ENCODE measurements at places on chromosomes 6 and 20.

GRCh38 chr6:99093456-99094190, 145.9 kb upstream of the FBXL4 start:
- DNase-seq: no peak

DNA sequence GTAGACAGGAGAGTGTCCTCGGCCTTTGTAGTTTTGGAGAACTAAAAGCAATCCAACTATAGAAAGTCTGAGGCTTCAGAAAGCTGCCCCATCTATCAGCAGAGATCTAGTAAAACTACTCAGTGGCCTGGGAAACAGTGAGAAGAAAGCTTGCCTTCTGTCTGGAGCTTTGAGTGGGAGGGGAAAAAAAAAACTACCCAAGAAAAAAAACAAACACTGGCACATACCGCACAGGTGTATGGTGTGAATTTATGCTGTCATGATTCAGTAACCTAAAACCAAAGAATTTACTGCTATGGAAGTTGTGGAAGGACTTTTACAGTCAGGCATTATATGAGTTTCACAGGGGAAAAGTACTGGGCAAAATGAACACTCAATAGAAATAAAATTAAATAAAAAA, 280.5 kb downstream of the ADGRB3 start:
- no peak for DNase-seq

DNA sequence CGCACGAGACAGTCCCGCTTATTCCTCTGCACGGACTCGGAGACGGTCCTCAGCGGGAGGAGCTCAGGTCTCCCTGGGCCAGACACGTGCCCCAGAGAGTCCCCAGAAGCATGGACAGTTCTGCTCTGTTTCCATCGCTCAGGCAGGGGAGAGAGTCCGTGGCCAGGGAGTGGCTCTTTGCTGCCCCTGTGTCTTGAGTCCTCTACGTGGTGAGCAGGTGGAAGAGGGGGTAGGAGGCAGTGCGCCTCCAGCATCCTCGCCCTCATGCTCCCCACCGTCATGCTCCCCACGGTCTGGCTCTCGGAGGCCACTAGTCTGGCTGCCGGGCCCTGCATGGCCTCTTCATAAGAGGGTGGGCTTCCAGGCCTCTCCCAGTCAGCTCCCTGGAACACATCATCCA, 8.9 kb downstream of the TAGAP start:
- no peak for DNase-seq

- DNase-seq: no peak
Measured at GRCh38 chr6:127436578-127437110, 22.5 kb downstream of the KIAA0408 start.

- no peak for DNase-seq
Measured at GRCh38 chr6:166202321-166202733, 34.7 kb upstream of the TBXT start.

DNA sequence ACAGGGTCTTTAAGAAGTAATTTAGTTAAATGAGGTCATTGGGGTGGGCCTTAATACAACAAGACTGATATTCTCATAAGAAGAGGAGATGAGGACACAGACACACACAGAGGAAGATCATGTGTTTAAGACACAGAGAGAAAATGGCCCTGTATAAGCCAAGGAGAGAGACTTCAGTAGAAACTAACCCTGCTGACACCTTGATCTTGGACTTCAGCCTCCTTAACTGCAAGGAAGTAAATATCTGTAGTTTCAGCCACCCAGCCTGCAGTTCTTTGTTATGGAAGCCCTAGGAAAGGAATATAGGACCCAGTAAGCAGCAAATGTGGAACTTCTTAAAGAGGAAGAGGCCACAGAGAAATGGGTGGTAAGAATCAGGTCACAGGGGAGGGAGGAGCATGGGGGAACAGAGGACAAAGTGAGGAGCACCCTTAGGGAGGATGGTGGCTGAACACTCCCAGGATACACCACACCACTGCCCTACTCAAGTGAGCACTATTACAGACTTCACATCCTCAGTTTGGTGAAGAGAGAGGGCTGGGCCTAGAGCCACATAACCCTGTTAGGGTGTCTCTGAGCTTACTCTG, 762 bp downstream of the SIRPB1 start:
- DNase-seq: no peak

- no peak for DNase-seq
Measured at GRCh38 chr6:166925141-166925996, 31.0 kb downstream of the RNASET2 start.

DNA sequence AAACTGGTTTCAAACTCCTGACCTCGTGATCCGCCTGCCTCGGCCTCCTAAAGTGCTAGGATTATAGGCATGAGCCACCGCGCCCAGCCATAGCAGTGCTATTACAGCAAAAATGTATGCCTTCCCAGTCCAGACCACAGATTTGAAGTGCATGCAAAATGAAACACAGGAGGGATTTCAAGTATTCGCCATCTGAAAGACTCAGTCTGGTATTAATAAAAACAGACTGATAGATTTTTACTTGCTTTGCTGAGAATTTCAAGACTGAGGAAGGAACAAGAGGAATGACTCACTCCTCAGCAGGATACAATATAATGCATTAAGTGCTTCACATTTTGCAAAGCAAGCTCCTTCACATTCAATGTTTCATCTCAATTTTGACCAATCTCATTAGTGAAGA, 134.9 kb downstream of the TMEM200A start:
- DNase-seq: no peak

DNA sequence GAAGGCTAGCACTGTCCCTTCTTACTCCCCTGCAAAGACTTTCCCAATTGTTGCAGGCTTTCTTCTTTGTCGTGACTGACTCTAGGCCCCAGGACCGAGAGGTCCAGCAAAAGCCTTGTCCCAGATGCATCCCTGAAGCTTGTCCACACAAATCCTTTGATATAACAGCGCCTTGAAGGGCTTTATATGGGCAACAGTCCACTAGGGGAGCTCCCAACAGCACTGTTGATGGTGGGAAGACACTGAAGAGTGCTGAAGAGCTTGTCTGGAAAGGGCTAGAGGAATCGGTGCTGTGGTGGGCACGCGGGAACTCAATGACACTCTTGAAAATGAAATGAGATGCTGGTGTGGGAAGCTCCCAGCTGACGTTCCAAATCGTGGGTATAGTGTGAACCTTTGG, 316.1 kb upstream of the CDH4 start:
- DNase-seq: no peak

- DNase-seq: no peak
Measured at GRCh38 chr6:20197251-20197650, 15.0 kb downstream of the MBOAT1 start.

GRCh38 chr6:44049163-44049988, 77.9 kb downstream of the MRPL14 start:
- no peak for DNase-seq

DNA sequence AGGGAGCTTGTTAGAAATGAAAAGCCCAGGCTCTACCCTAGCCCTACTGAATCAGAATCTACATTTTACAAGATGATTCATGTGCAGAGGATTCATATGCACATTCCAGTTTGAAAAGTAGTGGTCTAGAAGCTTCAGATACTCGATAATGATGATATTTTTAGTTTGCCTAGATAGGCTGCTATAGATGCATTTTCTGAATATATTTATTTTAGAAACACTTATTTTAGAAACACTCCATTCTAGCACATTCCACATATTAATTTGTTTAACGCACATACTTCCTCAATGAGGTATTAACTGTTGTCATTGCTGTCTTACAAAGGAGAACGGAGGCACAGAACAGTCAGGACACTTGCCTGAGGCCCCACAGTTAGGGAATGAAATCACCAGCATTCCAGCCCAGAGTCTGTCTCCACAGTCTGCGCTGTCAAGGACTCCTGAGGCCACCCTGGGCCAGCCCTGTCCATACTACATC, 64.4 kb downstream of the SNAP25 start:
- no peak for DNase-seq

DNA sequence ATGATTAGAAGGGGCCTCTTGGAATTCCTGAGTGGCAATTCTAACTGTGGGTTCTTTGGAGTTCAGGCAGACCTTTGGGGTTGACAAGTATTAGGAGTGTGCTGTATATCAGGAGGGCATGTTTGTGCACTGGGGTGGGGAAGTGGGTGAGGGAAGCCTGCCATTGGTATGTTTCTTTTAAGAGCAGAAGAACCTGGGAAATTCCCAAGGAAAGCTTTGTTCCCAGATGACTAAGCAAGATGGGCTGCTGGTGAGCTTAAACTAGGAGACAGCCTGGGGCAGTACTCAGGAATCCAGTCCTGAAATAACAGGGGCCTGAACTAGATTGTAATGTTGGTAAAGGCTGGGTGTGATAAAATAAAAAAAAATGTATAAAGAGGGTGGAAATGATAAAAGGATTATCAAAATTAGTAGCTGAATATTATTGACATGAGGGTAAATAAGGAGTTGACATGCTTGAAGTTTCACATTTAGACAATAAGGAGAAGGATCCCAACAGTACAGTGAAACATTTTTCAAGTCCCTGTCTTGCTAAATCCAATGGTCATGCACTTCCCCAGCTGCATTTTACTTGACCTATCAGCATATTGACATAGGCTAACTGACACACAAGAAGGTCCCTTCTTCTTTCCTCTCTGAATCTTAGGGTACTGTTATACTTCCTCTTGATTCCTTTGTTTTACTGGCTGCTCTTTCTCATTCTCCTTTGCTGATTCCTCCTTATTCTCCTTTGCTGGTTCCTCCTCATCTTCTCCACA, 18.4 kb upstream of the IFNGR1 start:
- DNase-seq: no peak

DNA sequence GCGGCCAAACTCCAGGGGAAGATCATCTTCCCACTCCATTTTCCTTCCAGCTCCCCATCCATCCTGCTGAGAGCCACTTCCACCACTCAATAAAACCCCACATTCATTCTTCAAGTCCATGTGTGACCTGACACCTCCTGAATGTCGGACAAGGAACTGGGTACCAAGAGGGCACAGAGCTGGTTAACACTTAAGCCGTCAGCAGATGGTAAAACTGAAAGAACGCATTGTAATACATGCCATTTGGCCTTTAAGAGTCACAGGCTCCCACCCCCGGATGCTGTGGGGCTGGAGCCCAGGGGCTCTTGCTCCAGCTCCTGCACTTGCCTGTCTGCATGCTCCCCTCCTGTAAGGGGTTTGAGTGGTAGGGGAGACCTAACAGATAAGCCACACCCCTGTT, 753.9 kb downstream of the COL12A1 start:
- DNase-seq: no peak

GRCh38 chr6:169798764-169799473, 47.5 kb downstream of the ERMARD start:
- DNase-seq: no peak

DNA sequence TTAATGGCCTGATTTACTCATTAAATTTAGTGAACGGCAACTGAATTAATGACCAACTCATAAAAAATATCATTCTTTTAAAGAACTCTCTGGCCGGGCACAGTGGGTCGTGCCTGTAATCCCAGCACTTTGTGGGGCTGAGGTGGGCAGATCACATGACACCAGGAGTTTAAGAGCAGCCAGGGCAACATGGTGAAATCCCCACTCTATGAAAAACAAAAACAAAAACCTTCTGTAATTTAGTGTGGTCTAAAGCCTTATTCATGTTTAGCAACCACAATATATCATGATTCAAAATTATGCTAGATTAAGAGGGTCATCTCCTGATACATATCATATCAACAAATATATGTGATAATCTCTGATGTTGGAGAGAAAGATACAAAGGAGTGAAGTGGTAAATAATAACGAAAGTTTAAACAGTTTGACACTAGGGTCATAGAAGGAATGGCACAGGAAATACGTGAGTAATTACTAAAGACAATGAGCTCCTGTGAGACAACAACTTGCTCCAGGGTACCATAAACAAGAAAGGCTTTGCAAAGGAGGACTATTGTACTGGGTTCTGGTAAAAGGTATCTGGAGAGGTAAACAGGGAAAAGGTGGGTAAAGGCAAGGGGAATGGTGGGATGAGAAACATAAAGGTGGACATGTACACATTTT, 5.7 kb downstream of the ELOVL4 start:
- no peak for DNase-seq

DNA sequence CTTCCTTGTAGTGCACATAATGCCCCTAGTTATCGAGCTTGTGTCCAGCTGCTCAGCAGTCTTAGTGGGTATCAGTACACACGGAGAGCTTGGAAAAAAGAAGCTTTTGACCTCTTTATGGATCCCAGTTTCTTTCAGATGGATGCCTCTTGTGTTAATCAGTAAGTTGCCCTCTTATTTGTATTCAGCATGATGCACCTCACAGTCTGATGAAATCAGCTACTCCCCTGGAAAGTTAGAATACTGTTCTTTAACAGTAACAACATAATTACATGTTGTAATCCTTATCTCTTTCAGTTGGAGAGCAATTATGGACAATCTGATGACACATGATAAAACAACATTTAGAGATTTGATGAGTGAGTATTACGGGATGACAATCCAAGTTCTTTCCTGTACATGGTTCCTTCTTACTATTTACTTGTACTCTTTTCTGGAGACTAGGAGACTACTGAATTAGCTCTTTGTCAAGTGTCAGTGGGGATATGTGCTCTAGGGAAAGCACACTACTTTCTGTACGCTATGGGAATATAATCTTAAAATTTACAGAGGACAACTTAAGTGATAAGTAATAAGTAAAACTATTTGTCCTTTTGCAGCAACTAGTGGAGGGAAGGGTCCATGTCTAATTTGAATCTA, 39.1 kb downstream of the PGM3 start:
- no peak for DNase-seq

GRCh38 chr6:1726341-1726768, 116.6 kb downstream of the FOXC1 start:
- no peak for DNase-seq

- no peak for DNase-seq
Measured at GRCh38 chr6:11730641-11731040, 48.0 kb downstream of the ADTRP start.

DNA sequence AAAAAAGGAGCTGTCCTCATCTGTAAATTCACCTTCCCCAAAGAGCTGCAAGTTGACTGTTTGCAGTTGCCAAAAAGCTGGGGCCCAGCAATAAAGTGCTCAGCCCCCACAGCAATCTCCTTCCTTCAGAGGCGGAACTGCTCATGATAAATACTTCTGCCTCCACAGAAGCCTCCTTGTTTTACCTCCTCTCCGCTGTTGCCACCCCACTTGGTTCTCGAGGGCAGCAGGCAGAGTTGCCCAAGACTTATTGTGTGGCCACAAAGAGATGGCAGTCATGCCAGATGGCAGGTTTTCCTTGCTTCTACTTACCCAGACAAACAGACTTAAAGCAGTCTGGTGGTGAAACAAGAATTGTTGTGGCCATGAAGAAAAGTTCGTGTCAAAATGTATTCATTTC, 66.3 kb downstream of the SLX4IP start:
- no peak for DNase-seq

DNA sequence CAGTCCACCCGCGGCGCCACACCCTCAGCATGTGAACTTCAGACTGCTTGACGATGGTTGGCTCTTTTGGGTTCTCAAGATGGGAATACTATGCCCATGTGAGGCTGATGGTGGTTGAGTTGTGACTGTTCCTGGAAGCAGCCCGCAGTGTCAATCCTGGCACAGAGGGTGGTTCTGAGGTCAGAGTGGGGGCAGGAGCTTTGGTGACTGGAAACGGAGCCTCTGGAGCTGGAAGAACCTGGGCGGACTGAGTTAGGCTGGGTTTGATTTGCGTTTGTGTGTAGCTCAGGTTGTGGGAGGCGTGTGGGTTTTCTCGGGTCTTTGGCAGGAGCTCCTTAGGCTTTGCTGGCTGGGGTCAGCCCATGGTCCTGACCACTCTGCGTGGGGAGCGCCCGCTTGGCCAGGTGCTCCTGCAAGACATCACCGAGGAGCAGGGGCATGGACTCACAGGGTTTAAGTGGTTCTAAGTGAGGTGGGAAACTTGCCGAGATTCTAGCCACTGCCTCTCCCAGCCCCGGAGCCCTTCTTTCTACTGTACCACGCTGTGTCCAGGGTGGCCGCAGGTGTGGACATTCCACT, 37.3 kb upstream of the SLC22A1 start:
- no peak for DNase-seq
